Anterior cingulate cortex (tissue), 58 donors: ENCODE measurements at places on chromosomes 5 and 9.

- DNase-seq, result no peak
Observed at GRCh38 chr9:85155352-85155751, 485.8 kb downstream of the NTRK2 start.

- no peak for DNase-seq
Observed at GRCh38 chr9:106779796-106780195, 83.2 kb upstream of the ZNF462 start.

- no peak for DNase-seq
Observed at GRCh38 chr9:132797861-132798659, 80.0 kb downstream of the AK8 start.

- no peak for DNase-seq
Observed at GRCh38 chr5:88876714-88877113, 6.3 kb downstream of the MEF2C start.

GRCh38 chr5:80403782-80404181 lies 4.1 kb upstream of the ZFYVE16 start:
- DNase-seq, result no peak

- DNase-seq, result peak; percentile 72
Observed at GRCh38 chr5:67165526-67166459, 30.8 kb downstream of the CD180 start.

DNA sequence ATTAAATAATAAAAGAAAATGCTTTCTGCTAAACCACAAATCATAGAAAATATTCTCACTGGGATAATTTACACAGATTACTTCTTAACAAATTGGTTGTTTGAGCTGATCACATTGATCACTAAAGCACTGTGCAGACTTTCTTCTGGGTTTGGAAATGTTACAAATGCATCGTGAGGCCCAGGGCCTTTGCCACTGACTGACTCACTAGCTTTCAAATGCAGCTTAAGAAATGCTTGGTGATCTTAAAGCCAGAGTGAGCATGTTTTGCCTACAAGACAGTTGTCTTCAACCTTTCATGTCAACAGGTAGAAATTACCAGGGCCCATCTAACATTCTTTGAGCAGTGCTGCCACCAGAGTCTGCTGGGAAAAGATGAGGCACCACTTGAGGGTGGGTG lies 252.3 kb upstream of the ADRA1B start:
- no peak for DNase-seq

- DNase-seq, result no peak
Observed at GRCh38 chr9:115042781-115043509, 75.0 kb downstream of the TNC start.

DNA sequence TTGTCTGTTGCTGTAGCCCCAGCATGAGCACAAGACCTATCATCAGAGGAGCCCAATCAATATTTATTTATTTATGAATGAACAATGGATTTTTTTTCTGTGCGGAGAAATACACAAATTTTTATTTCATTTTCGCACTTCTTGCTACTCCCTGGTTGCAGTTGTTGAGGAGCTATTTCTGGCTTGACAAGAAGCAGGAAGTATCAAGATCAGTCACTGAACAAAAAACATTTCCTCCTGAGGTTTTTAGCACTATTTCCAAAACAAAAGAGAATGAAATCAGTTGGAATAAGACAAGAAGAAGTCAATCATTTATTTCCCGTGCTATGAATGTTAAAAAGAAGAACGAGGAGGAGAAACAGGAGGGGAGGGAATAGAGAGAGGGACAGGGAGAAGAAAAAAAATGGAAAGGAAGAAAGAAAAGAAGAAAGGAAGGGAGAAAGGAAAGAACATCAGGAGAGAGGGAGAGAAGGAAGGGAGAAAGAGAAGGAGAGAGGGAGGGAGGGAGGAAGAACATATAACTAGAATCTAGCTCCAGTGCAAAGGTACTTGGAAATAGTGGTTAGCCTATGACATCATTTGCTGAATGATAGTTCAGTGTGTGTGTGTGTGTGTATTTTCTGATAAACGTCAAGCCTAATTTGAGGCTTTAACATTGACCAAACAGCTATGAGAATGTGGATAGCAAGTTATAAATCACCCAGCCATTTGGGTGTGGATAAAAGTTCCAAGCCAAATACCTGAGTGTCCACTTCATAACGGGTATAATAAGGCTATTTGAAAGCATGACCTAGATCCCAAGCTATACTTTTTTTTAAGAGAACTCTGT lies 586.0 kb downstream of the EBF1 start:
- no peak for DNase-seq

DNA sequence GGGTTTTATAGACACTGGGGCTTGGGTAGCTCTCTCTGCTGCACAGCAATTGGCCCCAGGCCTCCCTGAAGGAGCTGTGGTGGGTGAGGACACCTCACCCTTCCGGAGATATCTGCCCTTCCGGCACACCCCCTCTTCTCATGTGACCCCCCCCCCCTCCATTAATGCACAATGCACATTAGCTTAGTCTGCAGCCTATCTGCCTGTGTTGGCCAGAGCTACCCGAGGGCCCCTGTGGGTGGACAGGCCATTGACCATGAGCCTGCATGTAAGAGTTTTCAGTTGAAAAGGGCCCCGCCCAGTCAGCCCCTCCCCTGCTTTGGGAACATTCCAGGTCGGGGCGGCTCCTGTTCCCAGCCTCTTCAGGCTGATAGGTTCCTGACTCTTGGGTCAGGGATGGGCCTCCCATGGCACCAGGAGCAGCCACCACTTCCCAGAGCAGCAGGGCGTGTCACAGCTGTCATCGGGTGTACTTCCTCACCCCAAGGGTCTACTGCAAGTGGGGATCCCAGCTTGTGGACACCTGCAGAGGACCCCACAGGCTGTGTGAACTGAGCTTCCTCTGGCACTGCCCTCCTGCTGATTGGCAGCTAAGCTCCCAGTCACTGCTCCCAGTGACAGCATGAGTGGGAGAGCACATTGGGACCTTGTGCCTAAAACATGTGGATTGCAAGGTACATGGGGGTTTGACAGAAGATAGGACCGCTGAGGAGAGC lies 17.8 kb downstream of the PHF2 start:
- no peak for DNase-seq

GRCh38 chr5:33321026-33321425 lies 119.7 kb upstream of the TARS1 start:
- no peak for DNase-seq

GRCh38 chr5:145316282-145316681 lies 518.9 kb downstream of the PRELID2 start:
- no peak for DNase-seq

GRCh38 chr9:128151309-128152132 lies 2.3 kb downstream of the LCN2 start:
- no peak for DNase-seq

DNA sequence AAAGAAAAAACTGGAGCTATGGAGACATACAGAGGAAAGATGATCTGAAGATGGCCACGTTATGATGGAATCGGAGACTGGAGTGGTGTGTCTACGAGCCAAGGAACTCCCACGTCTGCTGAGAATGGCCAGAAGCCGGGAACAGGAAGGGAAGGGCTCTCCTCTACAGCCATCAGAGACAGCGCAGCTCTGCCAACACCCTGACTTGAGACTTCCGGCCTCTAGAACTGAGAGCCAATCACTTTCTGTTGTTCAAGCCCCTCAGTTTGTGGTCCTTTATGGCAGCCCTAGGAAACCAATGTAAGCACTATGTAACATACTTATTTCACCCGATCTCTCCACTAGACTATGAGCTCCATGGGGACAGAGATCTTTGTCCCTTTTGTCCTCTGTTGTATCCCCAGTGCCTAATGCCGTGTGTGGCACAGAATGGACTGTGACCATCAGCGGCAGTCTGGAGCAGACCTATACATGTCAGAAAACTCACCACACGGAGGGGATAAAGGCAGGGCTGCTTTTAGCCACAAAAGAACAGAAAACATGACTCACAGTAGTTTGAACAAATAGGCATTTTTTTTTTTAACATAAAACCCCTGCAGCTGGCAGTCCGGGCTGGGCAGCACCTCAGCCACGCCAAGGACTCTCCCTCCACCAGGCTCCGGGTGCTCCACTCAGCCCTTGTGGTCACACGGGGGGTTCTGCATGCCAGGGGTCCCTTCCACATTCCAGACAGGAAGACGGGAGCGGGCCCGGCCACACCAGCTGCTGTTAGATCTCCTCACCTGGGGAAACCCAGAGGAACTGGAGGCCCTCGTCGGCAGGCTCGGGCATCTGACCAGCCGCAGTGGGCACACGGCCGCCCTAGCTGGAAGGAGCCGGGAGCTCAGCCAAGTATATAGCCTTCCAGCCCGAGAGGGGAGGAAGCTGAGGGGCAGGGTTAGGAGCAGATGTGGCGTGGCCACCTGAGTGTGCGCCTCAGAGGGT lies 16.1 kb upstream of the MXD3 start:
- no peak for DNase-seq

GRCh38 chr5:134969166-134969565 lies 1.5 kb downstream of the CATSPER3 start:
- DNase-seq, result no peak

DNA sequence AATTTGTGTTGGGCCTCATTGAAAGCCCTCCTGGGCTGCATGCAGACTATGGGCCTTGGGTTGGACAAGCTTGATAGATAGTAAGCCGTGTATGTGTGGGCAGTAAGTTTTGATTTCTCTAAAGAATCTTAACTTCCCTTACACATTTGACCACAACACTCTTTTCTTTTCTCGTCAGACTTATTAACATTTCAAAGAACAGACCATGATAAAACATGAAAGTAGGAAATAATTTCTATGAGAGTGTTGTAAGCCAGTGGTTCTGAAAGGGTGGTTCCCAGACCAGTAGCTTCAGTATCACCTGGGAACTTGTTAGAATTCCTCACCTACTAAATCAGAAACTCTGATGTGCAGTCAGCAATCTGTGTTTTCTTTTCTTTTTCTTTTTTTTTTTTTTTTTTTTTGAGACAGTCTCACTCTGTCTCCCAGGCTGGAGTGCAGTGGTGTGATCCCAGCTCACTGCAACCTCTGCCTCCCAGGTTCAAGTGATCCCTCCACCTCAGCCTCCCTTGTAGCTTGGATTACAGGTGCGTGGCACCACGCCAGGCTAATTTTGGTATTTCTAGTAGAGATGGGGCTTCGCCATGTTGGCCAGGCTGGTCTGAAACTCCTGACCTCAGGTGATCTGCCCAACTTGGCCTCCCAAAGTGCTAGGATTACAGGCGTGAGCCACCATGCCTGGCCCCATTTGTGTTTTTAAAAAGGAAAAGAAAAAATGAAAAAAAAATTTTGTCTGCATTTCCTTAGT lies 20.0 kb upstream of the GCNT1 start:
- no peak for DNase-seq

DNA sequence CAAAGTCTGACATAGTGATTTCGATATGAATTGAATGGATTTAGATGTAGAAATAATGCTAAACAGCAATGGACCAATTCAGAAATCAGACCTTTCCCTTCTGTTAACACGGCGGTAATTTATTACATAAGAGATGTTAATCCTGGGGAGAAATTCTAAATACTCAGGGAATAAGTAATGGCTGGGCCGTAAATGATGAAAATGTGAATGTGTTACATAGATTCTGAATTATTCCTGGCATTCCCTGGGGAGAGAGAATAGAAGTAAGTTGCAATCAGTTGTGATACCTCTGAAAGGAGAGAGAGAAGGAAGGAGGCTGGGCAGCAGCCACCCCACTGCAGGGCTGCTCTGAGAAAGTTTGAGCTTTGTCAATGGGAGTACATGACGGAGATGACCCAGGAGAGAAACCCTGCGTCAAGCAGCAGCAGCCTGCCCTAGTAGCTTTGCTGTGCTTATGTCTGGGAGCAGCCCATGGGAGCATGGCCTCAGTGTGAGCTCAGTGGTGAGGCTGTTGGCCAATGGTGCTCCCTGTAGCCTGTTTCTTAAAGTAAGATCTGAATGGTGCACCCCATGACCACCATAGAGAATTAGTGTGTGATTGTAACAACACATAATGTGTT lies 420.1 kb downstream of the MTRR start:
- no peak for DNase-seq

DNA sequence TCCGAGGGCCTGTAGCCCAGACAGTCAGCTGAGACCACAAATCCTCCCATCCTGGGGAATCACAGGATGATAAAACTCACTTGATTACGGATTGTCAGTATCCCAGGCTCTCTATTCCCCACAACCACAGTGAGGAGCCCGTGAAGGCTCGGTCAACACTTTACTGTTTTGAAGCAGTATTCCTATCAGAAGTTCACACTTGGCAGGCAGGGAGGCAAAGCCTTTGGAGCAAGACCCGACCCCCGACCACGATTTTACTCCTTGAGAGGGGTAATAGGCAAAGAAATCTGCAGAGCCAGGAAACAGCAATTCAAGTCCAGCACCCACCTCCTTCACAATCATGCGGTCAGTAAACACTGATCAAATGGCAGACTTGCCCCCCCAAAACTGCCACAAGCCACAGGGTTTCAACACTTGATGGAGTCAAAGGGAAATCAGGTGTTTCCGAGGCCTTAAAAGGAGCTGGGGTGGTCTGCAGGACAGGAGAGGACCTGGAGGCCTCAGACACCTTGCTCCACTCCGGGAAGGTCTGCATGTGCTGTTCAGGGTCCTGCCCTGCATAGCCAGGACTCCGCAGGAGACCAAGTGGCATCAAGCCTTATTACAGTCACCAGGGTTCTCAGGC lies 25.2 kb downstream of the BICD2 start:
- no peak for DNase-seq

DNA sequence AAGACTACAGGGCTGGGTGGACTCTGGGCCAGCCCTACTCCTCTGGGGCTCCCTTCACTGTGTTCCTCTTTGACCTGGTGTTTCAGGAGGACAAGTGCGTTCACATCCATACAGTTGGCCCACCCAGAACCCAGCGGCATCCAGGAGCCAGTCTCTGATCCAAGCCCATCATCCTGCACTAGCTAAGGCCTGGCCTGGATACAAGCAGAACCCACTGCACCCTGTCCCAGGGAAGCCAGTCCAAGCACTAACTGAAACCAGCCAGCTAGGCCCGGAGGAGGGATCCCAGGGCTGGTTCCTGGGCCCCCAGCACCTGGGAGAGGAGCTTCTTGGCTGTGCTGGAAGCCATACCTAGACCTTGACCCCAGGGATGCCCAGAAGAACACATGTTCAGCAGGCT lies 4.1 kb upstream of the GBGT1 start:
- DNase-seq, result no peak

GRCh38 chr5:151904127-151904526 lies 20.5 kb downstream of the GLRA1 start:
- DNase-seq, result no peak

DNA sequence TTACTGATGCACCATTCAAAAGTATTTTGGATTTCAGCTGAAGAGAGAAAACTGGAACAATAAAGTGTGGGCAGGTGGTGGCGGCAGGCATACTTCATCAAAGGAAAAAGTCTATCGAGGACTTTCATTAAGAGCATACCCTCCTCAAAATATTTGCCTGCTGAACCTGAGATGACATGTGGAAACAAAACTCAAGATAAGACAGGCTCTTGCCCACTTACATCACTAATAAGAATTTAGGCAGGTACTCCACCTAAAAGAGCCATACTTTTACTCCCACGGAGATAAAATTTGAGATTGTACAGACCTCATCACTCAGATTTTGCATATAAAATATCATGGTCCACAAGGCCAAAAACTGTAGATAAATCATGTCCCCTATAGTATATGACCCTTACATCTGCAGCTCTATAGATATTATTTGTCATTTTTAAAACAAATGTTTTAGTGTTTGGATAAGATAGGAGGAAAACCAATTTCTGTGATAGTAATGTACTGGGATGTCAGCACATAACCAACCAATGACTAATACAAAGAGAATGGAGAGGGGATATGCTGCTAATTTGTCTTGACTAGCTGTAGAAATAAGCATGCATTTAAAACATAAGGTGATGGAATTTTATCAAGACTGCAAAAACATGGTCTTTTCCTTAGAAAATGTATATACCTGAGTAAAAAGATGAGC lies 730.6 kb upstream of the ZNF608 start:
- DNase-seq, result no peak
